WTC11 (cell line): ENCODE measurements at places on chromosomes 6 and 20. TPM values are rescaled to one million over a fixed set of nuclear protein-coding genes. Genes with fewer than 3 reads are reported as not detected.

- no peak for DNase-seq
Measured at GRCh38 chr6:144189351-144189750, 39.0 kb downstream of the STX11 start.

- DNase-seq = no peak
Measured at GRCh38 chr6:63154535-63154934, 56.7 kb upstream of the FKBP1C start.

GRCh38 chr6:41594326-41594725, 43.9 kb upstream of the MDFI start:
- DNase-seq = no peak

SLC22A7 gene
- total RNA-seq = not detected in 3 replicates

- DNase-seq = no peak
Measured at GRCh38 chr6:52546192-52546591, 30.7 kb downstream of the TRAM2 start.

SALL4 gene
- 156 to 204 TPM (median 203 TPM) in 3 replicates for total RNA-seq

- DNase-seq = no peak
Measured at GRCh38 chr20:1804554-1804956, 90.7 kb upstream of the SIRPA start.

EYA4 gene
- total RNA-seq = 0.14 to 0.32 TPM (median 0.24 TPM) in 3 replicates

DNA sequence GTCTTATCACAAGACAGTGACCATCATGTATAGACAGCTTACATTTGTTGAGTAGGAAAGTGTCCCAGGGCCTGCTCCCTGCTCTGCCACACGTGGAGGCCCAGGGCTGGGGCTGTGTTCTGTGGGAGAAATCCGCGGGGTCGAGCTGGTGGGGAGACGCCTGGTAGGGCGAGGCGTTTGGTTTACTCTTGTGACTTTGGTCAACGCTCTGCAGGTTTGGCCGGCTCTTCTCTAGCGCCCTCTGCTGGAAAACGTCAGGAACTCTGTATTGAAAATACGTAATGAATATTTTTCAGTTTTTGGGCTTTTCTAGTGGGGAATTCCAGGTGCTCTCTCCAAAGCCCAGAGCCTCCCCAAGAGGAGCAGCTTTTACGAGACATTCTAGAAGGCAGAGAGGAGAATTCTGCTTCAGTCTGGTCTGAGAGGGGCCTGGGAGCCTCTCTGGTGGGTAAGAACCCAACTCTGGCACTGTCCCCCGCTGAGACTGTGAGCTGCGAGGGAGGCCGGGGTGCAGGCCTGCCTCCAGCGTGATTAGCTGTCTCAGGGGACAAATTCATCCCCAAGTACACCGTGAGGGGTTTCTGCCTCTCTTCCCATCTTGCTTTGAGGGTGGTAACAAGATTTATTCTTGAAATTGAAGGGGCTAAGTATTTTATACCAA, 112.6 kb upstream of the RALGAPA2 start:
- DNase-seq = peak; percentile 72

SPINT4 gene
- total RNA-seq = not detected in 3 replicates

CAGE1 gene
- 0.07 to 0.30 TPM (median 0.11 TPM) in 3 replicates for total RNA-seq

COL21A1 gene
- 4.4 to 5.5 TPM (median 4.4 TPM) in 3 replicates for total RNA-seq

- DNase-seq = no peak
Measured at GRCh38 chr20:59190466-59190865, 26.8 kb downstream of the ZNF831 start.

DNA sequence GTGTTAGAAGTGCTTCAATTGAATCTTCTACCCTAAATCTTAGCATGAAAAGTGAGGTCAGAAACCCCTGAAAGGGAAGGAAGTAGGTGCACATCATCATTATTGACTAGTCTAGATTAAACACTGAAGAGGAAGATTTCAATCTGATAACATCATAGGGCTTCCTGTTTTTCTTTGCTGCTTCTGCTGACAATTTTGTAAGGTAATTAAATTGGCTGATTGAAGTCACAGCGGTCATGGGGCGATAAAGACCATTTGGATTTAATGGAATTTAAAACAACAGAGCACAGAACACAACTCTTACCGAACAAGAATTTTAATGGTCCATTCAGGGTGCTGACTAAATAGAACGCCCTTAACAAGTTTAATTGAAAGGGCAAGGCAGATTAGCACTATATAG, 11.3 kb downstream of the GRIK2 start:
- no peak for DNase-seq

GRCh38 chr6:47278545-47278944, 31.2 kb downstream of the TNFRSF21 start:
- no peak for DNase-seq

DNA sequence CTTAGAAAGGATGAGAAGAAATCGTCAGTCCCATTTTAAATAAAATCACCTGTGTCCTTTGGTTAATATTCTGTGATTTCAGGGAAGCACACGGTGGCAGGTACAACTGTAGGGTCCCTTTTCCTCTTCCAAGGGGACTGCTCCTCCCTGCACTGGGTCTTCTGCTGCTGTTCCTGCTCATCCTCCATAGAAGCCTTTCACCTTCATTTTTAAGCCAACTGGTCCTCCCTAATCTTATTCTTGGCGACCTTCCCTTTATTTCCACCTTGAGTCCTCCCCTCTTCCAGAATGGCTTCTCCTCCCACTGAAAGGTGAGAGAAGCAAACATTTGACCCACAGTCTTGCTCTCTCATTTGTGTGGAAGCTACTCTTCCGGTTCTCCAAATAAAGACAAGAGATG, 4.4 kb upstream of the PRDM1 start:
- DNase-seq = no peak

CD24 gene
- total RNA-seq = 937 to 1,030 TPM (median 998 TPM) in 3 replicates

GRCh38 chr6:36442671-36443470, at the start of the genes KCTD20 and PXT1:
Gene KCTD20, plus strand, starts transcription at chr6:36443000. Its CDS starts 27,098 bp downstream, at chr6:36470098.
Gene PXT1, minus strand, starts transcription at chr6:36442854. Its CDS starts 16,772 bp downstream, at chr6:36426082.
- DNase-seq = peak; percentile 73

DNA sequence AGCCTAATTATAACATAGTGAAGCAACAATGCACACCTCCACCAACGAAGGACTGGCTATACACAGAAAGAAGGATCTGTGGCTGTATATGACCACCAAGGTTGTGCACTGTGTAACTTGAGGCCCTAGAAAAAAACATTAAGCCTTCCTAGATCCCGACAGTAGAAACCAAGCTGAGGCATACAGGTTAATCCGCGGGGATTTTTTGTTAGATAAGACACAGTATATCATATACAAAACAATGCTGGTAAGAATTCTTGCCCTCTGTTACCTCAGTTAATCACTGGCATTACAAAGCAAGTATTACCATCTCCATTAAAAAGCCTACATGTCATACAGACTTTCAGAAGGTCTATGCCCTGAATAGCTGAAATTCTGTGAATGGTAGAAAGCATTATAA, 228.8 kb downstream of the TBC1D32 start:
- DNase-seq = no peak

DNA sequence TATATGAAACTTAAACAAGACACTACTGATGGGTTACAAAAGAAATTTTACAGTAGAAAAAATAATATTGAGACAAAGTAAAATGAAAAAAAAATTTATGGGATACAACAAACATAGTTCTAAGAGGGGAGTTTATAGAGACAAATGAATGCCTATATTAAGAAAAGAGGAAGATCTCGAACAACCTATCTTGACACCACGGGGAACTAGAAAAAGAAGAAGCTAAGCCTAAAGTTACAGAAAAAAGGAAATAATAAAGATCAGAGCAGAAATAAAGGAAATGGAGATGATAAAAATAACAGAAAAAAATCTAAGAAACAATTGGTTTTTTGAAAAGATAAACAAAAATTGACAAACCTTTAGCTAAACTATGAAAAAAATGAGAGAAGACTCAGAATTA, 9.1 kb upstream of the ECHDC1 start:
- DNase-seq = no peak

- no peak for DNase-seq
Measured at GRCh38 chr6:31535538-31536324, 6.1 kb downstream of the DDX39B start.

DNA sequence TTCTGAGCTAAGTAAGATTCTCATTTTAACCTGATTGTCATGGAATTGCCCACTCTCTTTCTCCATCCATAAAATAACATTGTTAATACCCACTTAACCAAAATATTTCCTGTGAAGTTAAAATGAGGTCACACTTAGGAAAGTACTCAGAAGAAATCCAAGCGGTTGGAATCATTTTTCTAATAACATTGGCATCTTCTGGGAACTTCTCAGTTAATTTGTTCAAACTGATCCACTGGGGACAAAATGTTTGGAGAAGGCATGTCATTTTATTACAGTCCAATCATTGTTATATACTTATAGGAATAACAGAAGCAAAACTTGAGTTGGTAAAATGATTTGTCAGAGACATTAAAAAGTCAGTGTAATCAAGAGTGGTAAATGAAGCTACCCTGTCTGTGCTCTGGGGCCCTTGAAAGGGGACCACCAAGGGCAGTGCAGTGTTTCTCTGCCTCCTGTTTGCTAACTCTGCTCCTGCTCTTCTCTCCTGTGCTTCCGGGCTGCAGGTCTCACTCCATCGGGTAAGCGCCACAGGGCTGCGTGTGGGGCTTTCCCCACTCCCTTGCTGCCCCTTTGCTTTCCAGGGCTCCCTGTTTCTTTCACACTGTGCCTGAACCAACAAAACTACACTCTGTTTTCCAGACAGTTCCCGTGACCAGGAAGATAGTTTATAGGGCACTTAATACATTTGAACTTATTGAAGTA, 50.1 kb downstream of the HDDC2 start:
- DNase-seq = no peak

GRCh38 chr6:151375833-151376232, 15.5 kb downstream of the ZBTB2 start:
- no peak for DNase-seq
